Cerebellar nuclear complex (tissue), 1 donor: ENCODE measurements at places on chromosomes 2 and 18.
A peak's percentile ranks its signal among the peaks of the same experiment; 100 is the strongest.

DNA sequence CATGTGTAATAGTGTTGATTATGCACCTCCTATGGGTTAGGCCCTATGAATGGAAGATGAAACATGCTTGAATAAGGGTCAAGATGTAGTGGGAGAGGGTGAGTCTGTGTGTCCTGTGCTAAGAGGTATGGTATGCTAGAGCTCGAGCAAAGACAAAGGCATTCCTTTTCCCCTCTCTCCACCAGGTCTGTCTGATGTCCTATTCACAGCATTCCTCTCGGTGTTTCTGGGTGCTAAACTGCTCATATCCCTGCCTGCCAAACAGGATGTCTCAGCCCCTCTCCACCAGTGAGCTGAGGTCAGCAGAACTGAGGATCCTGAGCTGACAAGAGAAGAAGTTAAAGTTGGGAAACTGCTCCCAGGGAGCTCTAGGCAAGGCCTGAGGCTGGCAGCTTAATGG lies 344.9 kb downstream of the TSN start:
- DNase-seq, result no peak

- DNase-seq, result no peak
Measured at GRCh38 chr2:135701442-135701841, 40.2 kb upstream of the UBXN4 start.

DNA sequence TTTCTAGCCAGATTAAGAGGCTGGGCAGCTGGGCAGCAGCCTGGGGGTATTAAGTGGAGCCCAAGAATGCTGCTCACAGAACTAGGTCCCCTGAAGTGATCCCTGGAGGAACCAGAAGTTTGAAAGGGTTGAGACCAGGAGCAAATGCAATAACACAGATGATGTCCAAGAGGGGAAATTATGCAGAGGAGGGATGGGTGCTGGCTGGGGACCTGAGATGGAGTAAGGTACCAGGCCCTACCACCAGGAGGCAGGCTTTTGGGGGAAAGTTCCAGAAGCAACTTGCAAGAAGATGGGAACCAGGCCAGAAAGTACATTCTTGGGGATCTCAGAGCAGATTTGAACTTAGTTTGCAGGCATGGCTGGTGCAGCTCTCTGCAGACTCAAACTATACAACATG lies 175.1 kb downstream of the NCK2 start:
- no peak for DNase-seq

- no peak for DNase-seq
Measured at GRCh38 chr18:3595369-3596273, 145.6 kb downstream of the TGIF1 start.

- no peak for DNase-seq
Measured at GRCh38 chr2:149430743-149431736, 100.7 kb downstream of the LYPD6 start.

DNA sequence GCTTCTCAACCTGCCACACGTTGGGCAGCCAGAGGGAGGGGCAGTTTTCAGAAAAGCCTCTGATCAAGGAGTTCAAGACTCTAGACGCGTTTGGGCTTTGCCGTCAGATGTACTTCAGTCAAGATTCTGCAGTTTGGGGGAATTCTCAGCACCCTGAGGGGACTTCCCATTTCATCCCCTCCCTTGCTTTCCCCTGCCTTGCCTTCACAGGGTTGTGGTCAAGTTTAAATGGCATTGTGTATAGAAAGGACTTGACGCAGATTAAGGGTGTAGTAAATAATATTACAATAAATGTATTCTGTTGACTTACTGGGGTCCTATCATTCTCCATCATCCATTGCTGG lies 198.3 kb upstream of the NABP1 start:
- DNase-seq, result no peak

- DNase-seq, result no peak
Measured at GRCh38 chr2:46239175-46239846, 57.9 kb upstream of the EPAS1 start.

DNA sequence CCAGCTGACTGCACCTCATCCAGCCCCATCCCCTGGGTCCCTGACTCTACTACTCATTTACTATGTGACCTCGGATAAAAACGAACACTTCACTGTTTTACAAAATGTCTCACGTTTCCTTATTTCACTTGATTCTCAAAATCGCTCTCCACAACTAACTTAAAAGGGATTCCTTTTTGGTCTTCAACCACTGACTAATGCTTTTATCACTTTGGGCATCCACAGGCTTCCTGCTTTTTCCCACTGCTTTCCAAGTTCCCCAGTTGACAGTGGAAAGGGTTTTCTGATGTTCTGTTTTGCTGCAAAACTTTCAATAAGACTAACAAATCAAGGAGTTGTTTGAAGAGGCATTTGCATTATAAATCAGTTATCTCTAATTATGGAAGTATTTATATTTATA lies 24.1 kb downstream of the EIF2AK3 start:
- no peak for DNase-seq

- no peak for DNase-seq
Measured at GRCh38 chr18:13642440-13642827, 83.9 kb downstream of the FAM210A start.

- DNase-seq, result no peak
Measured at GRCh38 chr2:170052151-170052550, 125.8 kb upstream of the MYO3B start.

DNA sequence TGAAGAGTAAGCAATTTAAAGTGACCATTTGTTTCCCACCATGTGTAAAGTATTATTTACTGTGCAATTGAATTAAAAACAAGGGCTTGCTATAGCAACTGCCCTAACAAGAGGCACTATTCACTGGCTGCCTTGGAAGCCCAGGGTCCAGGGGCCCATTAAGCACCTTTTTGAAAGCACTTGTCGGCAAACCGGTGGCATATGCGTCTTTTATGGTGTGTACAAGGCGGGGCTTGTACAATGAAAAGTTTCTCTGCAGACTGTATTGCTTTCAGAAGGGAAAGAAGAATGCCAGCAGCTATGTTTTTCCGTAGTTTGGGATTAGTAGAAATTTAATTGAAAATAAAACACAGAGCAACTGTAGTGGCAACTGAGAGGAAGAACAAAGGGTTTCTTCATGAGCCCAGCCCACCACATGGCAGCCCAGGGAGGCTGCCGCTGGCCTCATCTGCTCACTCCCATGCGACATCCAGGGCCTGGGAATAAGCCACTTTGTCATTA lies 279.5 kb upstream of the PARD3B start:
- no peak for DNase-seq

- DNase-seq, result no peak
Measured at GRCh38 chr2:86035883-86036668, 69.6 kb downstream of the POLR1A start.

DNA sequence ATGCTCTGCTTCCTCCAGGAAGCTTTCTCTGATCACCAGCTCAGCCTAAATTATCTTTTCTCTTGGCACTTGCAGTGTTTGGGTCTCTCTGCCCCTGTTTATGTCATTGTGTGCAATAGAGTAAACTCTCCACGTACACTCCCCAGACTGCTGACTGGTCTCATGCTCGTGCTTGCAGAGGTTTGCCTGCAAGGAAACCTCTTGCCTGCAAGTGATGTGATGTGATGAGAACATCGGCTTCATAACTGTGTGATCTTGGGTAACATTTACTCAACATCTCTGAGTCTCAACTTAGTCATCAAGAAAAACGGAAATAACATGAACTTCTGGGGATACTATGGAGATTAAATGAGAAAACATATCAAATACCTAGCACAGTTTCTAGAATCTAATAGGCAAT lies 92.3 kb downstream of the BIN1 start:
- DNase-seq, result no peak

DNA sequence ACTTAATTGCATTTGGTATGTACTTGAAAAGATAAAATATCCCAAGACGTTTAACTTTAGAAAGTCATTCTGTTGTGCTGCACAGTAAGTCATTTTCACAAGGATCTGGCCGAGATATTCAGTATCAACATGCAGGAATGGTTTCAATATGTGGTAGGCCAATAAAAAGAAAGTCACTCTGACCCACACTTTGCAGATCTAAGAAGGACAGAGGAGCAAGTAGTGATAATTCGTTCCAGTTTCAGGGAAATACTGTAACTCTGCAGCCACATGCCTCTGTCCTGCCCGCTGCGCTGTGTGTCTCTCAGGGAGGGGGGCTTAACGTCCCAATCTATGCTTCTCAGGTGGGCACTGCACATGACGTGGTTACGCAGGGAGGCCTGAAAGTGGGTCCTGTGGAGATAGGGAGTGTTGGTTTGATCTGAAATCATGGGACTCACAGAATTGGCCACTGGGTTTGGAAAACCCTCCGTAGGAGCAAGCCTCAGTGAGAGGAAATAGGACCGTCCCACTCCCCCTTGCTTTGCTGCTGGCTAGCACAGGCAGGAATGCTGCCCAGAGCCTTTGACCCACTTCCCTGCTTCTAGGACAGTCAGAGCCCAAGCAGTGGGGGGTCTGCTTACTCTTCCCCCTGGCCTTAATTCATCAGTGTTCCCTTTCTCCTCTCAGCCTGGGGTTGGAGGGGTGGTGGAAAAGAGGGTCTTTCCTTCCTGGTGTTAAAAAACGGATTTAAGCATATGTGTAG lies 314.7 kb upstream of the SPRED2 start:
- DNase-seq, result no peak

DNA sequence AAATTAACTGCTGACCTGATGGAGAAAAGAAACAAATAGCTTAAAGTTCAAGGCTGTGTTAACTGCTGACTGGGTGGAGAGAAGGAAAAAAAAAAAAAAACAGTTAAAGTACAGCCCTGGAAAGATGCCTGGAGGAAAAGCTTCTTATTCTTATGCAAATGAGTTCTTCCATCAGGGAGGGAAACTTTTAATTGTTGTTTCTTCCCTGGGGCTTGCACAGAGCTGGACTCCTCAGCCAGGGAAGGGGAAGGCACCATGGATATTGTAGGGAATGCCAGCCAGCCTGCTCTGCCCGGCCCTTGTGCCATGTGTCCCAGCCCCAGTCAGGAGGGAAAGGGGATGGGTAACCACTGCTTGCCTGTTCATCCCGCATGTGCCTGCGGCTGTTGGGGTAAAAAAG lies 833.1 kb upstream of the CRIM1 start:
- no peak for DNase-seq

GRCh38 chr2:45610281-45611019 lies 617 bp downstream of the SRBD1 start:
- no peak for DNase-seq

- no peak for DNase-seq
Measured at GRCh38 chr2:84904717-84905174, 710 bp upstream of the TMSB10 start.

GRCh38 chr2:40450066-40450795 lies 1.7 kb downstream of the SLC8A1 start:
- no peak for DNase-seq

DNA sequence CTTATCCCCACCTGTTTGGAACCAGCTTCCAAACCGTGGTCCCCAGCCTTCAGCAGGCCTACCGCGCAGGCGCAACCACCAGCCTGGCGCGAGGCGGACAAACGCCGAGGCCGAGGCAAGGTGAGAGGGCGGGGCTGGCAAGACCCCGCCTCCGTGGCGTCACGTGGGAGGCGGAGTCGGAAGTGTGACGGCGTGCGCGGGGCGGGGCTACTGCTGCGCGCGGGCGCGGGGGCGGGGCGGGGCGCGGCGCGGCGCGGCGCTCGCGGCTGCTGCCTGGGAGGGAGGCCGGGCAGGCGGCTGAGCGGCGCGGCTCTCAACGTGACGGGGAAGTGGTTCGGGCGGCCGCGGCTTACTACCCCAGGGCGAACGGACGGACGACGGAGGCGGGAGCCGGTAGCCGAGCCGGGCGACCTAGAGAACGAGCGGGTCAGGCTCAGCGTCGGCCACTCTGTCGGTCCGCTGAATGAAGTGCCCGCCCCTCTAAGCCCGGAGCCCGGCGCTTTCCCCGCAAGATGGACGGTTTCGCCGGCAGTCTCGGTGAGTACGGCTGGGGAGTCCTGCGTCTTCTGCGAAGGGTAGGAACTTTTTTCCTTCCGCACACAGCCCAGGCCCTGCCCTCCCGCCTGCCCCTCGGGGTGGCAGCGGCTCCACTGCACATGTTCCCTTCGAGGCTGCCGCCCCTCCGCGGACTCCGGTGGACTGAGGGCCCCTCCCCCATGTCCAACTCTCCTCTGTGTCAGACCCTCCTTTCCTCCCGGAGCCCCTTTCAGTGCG lies at the start of gene EML4:
Gene EML4, plus strand, starts transcription at position 254 of the 774 bp plus-strand sequence. Its CDS starts 259 bp downstream, at position 513.
- DNase-seq, result peak; percentile 47

GRCh38 chr18:40607542-40608148 lies 1347.4 kb upstream of the PIK3C3 start:
- no peak for DNase-seq
